ENCODE measurements at places on chromosomes 2 and 18. TPM values are rescaled to one million over a fixed set of nuclear protein-coding genes. Genes with fewer than 3 reads are reported as not detected.

DNA sequence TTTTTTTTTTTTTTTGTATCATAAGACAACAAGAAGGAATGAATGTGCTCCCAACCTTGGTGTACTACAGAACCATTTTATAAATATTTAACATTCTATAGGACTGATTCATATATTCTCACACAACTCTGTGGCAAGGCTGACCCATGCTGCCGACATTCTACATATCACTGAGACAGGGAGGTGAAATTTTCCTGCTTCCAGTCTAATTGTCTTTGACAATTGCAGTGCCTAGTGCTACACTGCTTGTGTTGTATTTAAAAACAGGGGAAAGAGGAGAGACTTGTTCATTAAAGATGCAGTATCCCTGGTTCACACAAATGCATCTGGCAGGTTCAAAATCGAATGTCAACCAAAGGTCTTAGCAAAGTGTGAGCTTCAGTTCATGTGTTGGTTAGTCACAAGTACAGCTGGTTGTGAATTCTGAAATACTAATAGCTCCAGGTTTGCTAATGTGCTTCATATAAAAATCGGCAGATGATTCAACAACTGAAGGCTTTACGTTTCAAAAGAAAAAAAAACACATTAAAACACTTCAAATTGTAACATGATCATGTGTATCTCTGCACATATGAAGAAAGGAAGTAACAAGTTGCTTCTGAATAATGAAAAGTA, 130.8 kb downstream of the FIGN start:
- no peaks in the 10 kb centered on the region for H3K27me3 ChIP-seq
- DNase-seq, result no peak
- H3K4me1 ChIP-seq, result no peaks in the 10 kb centered on the region
- H3K36me3 ChIP-seq, result no peaks in the 10 kb centered on the region
- H3K27ac ChIP-seq, result no peak overlapping the region

DNA sequence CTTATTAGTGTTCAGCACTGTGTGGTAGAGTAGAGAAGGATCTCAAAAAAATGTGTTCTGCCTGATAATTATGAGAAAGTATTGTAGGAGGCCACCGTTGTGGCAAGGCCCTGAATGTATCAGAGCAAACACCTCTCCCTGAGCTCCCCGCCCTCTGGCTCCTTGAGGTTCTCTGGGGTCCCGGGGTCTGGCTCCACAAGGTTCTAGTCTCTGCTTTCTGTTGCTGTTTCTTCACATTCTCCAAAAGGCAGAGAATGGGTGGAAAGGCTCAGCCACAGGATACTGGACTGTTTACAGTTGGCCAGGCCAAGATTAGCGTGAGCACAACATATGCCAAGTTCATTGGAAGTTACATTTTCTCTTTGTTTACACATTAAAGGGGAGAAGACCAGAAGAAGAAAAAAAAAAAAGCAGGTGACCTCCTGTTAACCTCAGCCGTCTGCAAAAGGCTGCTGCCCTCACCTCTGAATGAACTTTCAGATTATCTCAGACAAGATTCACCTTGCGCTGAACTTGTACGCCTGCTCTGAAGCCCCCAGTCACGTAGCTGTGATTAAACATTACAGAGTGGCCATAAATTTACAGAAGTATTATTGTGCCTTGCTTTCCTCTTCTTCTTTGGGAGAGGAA, 56.6 kb upstream of the CYP26B1 start:
- H3K36me3 ChIP-seq, result no peaks in the 10 kb centered on the region
- no peak for DNase-seq
- no peaks in the 10 kb centered on the region for H3K27me3 ChIP-seq
- H3K4me1 ChIP-seq, result no peaks in the 10 kb centered on the region
- no peak overlapping the region for H3K4me3 ChIP-seq

GRCh38 chr2:98469862-98470544, 25.3 kb downstream of the INPP4A start:
- H3K4me3 ChIP-seq, result no peak overlapping the region
- peak; percentile 68 for DNase-seq
- H3K4me1 ChIP-seq, result peaks cover 51% of the 10 kb centered on the region

The EIPR1 gene
- total RNA-seq, result 39.8 TPM

DNA sequence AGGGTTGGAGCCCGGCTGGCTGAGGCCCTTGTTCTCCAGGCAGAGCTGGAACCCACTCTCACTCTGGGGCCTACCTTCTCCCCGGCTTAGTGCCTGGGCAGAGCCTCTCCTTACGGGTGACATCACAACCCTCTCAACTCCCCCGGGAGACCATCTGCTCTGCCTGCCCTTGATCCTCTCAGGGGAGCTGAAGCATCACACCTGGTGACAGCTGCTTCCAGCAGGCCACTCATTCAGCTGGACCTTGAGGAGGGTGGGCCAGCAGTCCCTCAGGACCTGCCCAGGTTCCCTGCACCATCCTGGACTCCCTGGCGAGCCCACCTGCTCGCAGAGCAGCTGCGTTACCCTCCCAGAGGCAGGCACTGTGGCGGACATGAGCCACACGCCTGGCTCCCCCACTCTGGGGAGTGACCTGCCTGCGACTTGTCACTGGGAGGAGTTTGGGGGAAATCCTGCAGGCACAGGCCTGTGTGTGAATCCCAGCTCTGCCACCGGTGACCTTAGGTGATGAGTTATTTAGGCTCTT, 13.1 kb downstream of the HS6ST1 start:
- DNase-seq, result no peak
- H3K4me3 ChIP-seq, result no peak overlapping the region
- H3K36me3 ChIP-seq, result no peaks in the 10 kb centered on the region
- no peaks in the 10 kb centered on the region for H3K27me3 ChIP-seq
- H3K27ac ChIP-seq, result peak overlapping the region; percentile 63
- H3K4me1 ChIP-seq, result peaks cover 61% of the 10 kb centered on the region

The C2orf81 gene
- total RNA-seq, result 2.7 TPM

- H3K4me3 ChIP-seq, result no peak overlapping the region
- no peak overlapping the region for H3K27ac ChIP-seq
- DNase-seq, result no peak
- H3K27me3 ChIP-seq, result no peaks in the 10 kb centered on the region
Observed at GRCh38 chr2:12347066-12347493, 369.7 kb upstream of the TRIB2 start.

The RNF152 gene
- total RNA-seq, result 11.2 TPM

- no peak overlapping the region for H3K4me3 ChIP-seq
- peak overlapping the region; percentile 57 for H3K27ac ChIP-seq
Observed at GRCh38 chr2:9774266-9774665, 69.0 kb upstream of the TAF1B start.

DNA sequence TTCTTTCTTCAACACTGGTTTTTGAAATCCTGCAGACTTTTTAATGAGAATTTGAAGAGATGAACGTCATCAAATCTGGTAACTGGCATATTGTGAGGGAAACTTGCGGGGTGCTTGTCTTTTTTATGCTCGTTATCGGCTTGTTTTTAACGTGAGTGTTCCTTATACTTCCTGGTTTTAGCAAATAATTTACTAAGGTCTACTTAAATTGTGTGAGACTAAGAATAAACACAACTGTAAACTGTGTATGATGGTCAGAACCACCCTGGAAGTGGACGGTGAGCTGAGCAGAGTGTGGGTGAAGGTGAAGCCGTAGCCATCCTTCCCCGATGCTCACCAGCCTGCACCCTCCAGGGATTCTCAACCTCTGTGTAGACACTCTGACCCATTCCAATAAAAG, 82.3 kb upstream of the CDC42EP3 start:
- no peak overlapping the region for H3K4me3 ChIP-seq
- no peaks in the 10 kb centered on the region for H3K36me3 ChIP-seq
- DNase-seq, result no peak
- H3K4me1 ChIP-seq, result no peaks in the 10 kb centered on the region

The PLEKHB2 gene
- 93.6 TPM for total RNA-seq

DNA sequence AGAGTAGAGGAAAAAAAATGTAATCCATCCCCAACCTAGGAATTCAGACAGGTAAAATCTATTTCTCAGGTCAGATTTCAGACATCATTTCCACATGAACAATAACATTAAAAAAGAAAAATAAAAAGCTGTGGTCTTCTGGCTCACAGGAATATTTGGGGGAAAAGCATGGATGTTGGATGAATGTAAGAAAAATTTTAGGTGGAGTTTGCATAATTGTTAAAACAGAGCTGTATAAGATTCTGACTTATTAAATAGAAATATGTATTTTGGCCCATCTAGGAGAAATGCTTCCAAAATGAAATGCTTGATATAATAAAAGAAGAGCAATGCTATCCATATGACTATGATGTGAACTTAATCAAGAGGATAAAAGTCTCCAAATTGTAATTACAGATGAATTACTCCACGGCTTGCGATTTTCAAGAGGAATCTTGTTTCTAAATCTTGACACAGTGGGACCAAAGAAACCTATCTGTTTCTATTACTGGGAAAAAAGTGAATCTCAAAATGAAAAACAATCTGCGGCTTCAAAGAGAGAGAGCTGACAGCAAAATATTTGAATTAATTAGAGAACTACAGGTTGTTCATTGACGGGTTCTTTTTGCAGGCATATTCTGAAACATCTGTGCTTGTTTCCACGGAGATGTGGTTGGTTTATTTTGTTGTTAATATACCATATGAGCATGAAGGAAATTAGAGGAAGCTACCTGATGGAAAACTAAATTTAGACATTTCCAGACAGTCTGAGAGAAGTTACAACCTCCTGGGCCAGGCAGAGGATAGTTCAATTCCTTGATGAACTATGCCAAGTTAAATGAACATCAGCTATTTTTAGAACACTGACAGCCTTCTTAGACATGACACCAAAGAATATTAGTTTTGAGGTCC, 468.7 kb downstream of the PID1 start:
- DNase-seq, result no peak
- no peaks in the 10 kb centered on the region for H3K4me1 ChIP-seq
- H3K36me3 ChIP-seq, result no peaks in the 10 kb centered on the region
- no peak overlapping the region for H3K4me3 ChIP-seq
- H3K27ac ChIP-seq, result no peak overlapping the region
- H3K27me3 ChIP-seq, result no peaks in the 10 kb centered on the region

DNA sequence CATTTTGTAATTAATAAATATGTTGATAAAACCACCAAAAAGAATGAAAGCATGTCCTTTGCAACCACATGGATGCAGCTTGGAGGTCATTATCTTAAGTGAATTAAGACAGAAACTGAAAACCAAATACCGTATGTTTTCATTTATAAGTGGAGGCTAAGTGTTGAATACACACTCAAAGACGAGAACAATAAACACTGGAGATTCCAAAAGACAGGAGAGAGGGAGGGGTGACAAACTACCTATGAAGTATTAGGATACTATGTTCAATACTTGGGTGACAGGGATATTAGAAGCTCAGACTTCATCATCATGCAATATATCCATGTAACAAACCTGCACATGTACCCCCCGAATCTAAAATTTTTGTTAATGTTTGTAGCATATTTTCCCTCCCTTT, 7.0 kb downstream of the ERLEC1 start:
- peak overlapping the region; percentile 36 for H3K27ac ChIP-seq
- no peak overlapping the region for H3K4me3 ChIP-seq
- DNase-seq, result no peak
- no peaks in the 10 kb centered on the region for H3K27me3 ChIP-seq
- peaks cover 7% of the 10 kb centered on the region for H3K4me1 ChIP-seq

DNA sequence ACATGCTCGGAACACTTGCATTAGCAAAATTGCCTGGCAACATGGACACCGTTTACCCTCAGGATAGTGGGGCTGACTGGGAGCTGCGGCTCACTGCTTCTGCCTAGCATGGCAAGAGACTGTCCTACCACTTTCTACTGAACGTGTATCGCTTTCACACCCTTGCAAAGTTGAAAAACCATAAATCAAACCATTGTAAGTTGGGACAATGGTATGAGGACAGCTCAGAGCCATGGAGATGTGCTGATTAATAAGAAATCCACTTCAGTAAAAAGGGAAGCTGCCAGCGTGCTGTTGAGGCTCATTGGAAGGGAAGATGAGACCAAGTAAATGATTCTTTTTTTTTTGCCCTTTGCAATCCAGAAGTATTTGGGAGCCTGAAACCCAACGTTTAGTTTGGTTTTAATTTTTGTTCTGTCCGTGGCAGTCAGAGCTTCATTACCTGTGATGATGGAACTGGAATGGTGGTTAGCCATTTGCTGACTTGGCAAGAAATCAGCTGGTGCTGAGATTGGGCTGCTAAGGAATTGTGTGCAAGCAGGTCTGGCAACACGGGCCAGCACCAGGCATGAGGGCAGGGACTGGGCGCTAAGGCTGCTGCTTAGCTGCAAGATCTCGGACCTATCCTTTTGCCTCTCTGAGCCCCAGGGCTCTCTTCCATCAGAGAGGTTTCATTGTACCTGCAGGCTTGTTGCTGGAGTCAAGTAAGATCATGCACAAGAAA, 75.5 kb upstream of the HS6ST1 start:
- H3K27me3 ChIP-seq, result no peaks in the 10 kb centered on the region
- no peak overlapping the region for H3K4me3 ChIP-seq
- no peaks in the 10 kb centered on the region for H3K36me3 ChIP-seq
- no peak overlapping the region for H3K27ac ChIP-seq
- DNase-seq, result peak; percentile 12

- no peaks in the 10 kb centered on the region for H3K36me3 ChIP-seq
- DNase-seq, result no peak
- no peaks in the 10 kb centered on the region for H3K27me3 ChIP-seq
- H3K4me3 ChIP-seq, result no peak overlapping the region
- H3K27ac ChIP-seq, result no peak overlapping the region
Observed at GRCh38 chr2:158928515-158928914, 39.9 kb upstream of the TANC1 start.

The LOXHD1 gene
- total RNA-seq, result 0.30 TPM

The REG3G gene
- not detected for total RNA-seq

The PTPRM gene
- 82.0 TPM for total RNA-seq

All from upper lobe of left lung (tissue), 6 donors.